ENCODE measurements at places on chromosomes 6 and 20.

DNA sequence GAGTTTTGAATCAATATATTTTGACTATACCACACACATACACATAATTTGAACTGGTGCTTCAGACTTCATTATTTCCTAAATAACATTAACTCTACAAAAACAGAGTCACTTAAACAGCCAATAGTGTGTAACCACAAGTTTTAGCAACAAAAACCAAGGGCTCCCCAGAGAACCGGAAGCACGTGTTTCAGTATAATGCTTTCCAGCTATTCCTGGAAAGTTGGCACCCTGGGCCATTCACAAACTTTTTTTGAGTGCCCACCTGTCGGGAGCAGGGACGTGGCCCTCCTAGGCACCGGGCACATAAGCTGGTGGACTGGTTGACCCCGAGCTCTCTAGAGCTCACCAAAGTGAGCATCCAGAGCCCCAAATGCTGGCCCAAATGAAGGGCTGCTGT lies 1.9 kb upstream of the SLC35D3 start:
- DNase-seq, result no peak

DNA sequence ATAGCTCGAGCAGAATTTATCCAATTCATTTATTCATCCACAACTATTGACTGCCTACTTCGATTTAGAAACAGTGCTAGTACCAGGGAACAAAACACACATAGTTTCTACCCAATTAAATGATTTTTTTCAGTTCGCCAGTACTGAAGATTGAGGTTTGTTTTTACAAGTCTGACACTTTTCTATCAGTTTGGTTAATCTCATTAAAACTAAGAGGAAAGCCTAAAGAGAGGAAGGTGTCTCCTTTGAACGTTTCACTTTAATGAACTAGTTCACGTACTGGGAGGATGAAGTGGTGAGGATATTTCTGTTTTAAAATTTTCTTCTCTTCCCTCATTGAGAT lies 570 bp upstream of the ANKS1A start:
- DNase-seq, result no peak

GRCh38 chr6:117266257-117267053 lies 1.1 kb downstream of the VGLL2 start:
- DNase-seq, result no peak

GRCh38 chr6:35363293-35363750 lies 21.0 kb downstream of the PPARD start:
- DNase-seq, result peak; percentile 91

DNA sequence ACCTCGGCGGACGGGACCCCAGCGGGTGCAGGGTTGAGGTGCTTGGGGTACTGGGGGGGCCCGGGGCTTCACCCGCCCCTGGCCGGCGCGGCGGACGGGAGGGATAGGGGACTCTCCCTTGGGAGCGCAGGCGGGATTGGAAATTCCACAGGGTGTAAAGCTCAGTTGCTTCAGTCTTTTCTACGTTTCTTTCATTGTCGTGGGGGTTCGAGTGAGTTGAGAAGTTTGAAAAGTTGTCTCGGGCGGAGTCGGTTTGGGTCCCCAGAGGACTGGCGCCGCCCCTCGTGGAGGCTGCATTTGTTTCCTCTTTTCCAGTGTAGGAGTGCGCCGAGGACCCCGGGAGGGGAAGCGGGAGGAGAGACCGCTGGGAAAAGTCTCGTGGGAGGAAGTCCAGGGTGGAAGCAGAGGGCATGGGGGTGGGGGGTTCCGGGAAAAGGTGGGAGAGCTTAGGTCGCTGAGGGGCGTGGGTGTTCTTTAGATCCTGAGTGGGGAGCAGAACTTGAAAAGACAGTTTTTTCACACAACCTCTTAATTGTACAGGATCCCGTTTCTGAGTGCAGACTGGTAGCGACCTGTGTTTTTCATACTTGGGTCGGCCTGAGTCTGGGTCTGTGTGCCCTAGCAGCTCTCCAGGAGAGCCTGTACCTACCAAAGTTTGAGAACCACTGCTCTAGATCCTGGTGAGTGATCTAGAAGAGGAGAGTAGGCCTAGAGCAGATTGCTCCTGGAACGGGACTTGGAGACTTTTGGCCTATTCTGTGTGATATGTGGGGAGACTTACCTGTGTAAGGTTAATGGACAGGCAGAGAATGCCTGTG lies 495 bp downstream of the FAM83B start:
- DNase-seq, result peak; percentile 15

- DNase-seq, result no peak
Observed at GRCh38 chr6:132715881-132716637, 2.2 kb upstream of the VNN1 start.

DNA sequence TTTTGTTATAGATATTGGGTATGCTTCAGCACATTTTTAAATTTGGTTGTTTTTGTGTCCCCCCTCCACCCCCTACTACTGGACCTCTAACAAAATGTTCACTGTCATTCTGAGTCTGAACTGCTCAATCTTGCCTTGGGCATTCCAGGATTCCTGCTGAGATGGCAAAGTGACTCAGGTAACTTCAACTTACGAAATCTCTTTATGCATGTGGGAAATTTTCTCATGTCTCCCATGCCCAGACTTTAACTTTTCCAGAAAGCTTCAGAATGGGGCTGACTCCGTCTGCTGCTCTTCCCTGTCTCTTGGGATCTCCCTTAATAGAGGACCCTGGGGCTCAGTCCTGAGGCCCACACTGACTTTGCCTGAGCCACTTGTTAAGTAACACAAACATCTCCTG lies 14.0 kb downstream of the CYP39A1 start:
- no peak for DNase-seq

DNA sequence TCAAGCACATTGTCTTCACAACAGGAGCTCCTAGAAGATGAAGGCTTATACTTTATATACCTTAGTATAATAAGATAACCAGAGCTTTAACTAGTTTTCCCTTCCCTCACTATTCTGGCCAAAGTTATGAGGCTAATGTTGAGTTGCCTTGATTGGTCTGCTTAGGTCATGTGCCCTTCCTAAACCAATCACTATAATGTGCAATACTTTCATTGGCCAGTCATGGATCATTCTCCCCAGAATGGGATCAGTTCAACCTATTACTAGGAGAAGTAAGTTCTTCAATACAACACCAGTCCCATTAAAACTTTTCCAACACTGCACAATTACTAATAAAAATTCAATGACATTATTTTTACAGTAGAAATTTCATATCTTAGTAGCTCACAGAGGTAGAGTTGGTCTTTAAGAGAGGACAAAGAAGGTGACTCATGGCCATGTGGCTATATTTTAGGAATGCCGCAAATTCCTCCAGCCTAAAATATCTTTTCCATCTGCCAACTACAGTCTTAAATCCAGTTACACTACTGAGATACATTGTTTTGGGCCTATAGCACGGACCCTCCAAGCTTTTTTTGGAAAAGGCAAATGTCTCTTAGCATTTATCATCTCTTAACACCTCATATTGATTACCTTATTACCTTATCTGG lies 12.5 kb upstream of the POU3F2 start:
- DNase-seq, result no peak

GRCh38 chr6:14860774-14861173 lies 385.1 kb upstream of the JARID2 start:
- no peak for DNase-seq

DNA sequence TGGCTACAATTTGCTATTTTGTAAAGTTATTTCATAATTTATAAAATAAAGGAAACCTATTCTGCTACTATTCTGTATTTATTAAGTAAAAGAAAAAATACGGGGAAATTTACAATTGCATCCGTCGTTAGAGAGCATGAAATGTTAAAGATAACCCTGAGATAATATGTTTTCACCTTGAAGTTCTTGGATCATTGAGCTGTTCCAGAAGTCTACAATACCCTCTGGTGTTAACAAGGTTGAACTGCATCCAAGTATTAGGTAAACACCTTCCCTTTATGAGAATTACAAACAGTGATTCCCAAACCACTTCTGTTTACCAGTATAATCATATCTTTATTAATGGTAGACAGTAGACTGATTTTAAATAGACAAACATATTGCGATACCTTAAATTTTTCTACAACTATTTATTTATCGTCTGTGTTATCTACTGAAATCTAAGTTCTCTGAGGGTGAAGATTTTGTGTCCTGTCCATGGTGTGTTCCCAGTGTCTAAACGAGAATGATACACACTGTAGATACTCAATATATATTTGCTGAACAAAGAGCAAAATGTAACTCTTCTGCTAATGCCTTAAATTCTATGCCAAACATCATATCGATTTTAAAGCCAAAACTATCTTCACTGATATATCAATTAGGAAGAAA lies 28.2 kb downstream of the TBC1D32 start:
- DNase-seq, result peak; percentile 45

GRCh38 chr6:82597201-82597600 lies 233.6 kb downstream of the TPBG start:
- no peak for DNase-seq

- DNase-seq, result no peak
Observed at GRCh38 chr20:1702328-1702727, 44.7 kb upstream of the SIRPG start.

DNA sequence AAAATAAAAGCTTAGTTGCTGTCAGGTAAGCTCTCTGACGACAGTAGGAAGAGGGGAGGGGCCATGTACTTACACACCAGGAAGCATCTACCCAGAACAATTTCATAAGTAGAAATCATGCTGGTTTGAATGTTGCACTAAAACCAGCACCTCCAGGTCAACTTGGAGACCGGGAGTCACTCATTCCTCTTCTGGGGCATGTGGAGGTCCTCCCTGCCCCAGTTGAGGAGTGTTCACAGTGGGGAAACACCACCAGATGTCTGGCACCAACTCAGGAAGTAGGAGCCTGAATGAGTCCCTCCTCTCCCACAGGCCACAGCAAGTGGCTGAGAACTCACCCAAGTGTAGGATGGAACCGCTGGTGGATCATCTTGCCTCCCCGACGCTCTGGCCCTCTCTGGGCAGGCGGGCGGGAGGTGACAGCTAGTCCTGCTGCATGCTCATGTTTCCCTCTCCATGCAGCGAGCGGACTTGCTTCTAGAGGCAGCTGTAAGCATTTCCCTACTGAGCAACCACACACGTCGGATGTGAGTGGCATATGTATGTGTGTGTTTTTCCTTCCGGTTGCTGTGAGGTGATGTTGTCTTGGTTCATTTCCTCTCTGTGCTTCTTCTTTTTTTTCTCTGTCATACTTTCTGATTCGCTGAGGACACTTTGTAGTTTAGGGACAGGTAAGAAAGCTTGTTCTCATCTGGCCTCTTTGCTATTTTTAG lies 149.5 kb upstream of the NEDD9 start:
- no peak for DNase-seq

DNA sequence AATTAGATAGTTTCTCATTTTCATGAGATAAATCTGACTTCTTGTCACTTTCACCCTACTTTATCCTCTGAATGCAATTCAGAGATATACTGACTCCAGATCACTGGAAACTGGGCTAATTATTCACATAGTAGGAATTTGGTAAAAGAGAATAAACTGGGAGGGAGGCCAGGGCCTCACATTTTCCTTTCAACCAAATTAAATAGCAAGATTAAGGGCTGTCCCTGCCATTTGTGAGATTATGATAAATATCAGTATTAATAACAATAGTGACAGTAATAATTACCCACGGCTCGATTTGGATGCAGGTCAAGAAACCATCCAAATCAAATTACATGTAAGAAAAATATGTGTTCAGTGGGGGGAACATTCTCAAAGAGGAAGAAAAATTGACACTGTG lies 140.5 kb downstream of the CD83 start:
- no peak for DNase-seq

GRCh38 chr6:16594849-16595248 lies 166.4 kb downstream of the ATXN1 start:
- DNase-seq, result no peak

DNA sequence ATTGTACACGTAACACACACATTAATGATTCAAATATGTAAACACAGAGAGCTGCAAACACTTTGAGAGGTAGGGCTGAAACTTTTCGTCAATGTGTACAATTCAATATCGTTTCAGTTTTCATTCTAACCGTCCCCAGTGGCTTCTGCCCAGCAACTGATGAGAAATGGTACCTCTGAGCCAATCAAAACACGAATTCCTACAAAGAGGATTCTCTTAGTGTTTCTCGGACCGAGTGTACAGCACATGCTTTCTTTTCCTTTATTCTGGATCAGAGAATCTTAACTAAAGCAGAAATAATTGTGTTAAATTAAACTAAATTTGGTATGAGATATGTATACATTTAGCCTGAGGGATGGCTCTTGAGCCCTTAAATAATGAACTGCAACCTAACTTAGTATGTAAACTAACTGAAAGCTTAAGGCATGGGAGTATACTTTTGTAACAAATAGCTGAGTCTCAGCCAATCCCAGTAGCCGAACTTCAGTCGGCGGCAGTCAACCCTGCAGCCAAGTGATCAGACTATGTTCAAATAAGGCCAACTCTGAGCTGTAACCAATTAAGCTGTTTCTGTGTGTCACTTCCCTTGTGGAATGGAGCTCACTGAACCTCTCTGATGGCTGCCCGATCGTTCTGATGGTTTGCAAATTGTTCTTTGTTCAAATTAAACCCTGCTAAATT lies 16.1 kb downstream of the BTN2A1 start:
- DNase-seq, result peak; percentile 94

- peak; percentile 68 for DNase-seq
Observed at GRCh38 chr20:16801919-16802651, 53.9 kb downstream of the OTOR start.

- no peak for DNase-seq
Observed at GRCh38 chr6:167300902-167301777, 10.0 kb downstream of the UNC93A start.

DNA sequence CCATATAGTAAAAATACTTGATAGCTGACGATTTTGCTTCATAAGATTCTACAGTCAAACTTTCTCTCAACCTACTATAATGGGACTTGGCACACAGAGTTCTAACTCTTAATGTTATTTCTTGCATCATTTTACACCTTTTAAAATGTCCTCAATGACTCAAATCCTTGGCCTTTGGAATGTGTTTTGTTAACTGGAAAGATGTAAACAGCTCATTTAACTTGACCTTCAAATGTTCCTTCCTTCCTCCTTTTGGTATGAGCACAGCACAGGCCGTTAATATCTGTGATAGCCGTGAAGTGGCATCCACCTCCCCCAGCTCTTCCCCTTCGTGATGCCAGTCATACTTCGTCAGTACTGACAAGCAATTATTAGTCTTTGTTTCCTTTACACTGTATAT lies 972.0 kb upstream of the CITED2 start:
- no peak for DNase-seq

GRCh38 chr6:10401632-10402223 lies 13.1 kb downstream of the TFAP2A start:
- DNase-seq, result no peak

- no peak for DNase-seq
Observed at GRCh38 chr6:9532621-9533557, 882.0 kb downstream of the TFAP2A start.

GRCh38 chr6:140001005-140001404 lies 626.6 kb upstream of the CITED2 start:
- no peak for DNase-seq

GRCh38 chr20:22619806-22620205 lies 35.4 kb upstream of the FOXA2 start:
- no peak for DNase-seq

- no peak for DNase-seq
Observed at GRCh38 chr6:54578261-54578660, 268.3 kb upstream of the FAM83B start.

DNA sequence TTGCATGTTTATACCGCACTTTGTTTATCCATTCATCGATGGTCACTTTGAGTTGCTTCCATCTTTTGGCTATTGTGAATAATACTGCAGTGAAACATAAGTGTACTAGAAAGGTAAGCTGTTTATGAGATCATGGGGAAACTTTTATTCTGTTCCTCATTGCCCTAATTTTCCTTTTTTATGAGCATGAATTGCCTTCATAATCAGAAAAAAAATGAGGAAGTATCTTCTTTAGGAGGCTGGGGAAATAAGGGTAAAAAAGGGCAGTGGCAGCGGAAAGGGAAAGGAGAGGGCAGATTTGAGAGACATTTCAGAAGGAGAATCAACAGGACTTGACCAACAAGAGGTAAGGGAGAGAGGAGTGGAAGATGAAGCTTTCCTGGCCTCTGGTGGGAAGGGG lies 14.3 kb upstream of the SERINC3 start:
- DNase-seq, result no peak

All from SW480 (cell line).